ENCODE measurements at places on chromosomes 4 and X.

GRCh38 chrX:12225107-12225506 is 86.8 kb downstream of the FRMPD4 start:
- no peak for DNase-seq

- no peak for DNase-seq
Observed at GRCh38 chrX:10085223-10085622, 71.6 kb upstream of the CLCN4 start.

- no peak for DNase-seq
Observed at GRCh38 chr4:113273721-113274220, 224.3 kb downstream of the ANK2 start.

DNA sequence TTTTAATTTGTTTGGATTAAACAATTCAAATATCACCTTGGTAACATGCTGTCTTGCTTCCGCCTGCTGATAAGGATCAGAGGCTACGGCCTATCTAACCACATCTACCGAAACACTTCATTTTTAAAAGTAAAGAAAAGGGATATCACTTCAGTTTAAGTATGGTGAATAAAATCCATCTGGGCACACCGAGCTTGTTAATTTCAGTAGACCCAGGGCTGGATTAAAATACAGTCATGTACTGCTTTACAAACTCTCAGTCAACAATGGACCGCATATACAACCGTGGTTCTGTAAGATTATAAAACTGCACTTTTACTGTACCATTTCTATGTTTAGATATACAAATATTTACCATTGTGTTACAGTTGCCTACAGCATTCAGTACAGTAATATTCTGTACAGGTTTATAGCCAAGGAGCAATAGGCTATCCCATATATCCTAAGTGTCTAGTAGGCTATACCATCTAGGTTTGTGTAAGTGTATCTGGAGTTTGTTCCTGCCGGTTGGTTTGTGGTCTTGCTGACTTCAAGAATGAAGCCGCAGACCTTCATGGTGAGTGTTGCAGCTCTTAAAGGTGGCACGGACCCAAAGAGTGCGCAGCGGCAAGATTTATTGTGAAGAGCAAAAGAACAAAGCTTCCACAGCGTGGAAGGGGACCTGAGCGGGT is 40.0 kb downstream of the SEPTIN11 start:
- DNase-seq, result no peak
